ENCODE measurements at places on chromosomes 13 and 19.

DNA sequence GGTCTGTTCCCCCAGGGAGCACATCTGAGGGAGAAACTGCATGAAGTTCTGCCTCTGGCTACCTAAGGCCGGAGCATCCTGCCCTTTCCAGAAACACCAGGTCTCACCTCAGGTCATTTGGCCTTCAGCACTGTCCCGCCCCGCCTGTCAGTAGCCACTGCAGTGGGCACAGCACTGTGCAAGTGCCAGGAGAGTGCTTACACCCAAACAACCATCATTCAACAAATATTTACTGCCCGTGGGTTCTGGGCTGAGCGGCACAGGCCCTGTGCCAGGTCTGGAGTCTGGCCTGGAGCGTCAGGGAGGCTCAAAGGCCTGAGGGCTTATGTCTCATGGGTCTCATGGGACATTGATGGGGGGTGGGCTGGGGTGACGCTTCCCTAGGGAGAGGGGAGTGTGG is 2.8 kb downstream of the USF2 start:
- no peak for DNase-seq

- DNase-seq: no peak
Observed at GRCh38 chr13:30156270-30156669, 151.1 kb downstream of the KATNAL1 start.

DNA sequence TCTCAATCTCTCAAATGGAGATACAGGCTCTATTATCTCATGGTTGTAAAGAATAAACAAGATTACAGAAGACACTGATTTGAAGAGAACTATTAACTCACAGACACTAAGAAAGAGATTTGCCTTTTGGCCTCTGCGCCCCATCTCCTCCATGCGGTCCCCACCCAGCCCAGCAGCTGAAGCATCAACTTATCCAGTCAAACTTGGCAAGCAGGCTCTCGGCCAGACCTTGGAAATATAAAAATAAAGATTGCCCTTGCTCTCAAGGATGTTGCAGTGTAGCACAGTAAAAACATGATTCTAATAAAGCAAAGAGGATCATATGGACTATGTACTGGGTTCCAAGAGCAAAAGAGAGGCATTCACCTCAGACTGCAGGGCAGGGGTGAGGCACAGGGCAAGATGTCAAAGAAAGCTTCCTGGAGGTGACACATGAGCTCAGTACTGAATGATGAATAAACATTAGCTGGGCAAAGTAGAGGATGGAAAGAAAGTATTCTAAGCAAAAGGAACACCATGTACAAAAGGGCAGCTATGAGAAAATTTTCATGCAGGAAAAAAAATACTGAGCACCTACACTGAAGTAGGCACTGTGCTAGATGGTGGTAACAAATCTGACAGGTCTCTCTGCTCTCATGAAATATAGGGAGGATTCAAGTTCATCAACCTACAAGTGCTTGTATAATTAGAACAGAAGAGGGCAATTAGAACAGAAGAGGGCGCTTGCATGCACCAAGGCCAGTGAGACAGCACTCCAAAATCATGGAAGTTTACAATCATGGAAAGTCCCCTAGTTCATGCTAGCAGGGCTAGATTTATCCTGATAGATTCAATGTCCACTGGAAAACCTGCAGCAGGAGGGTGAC is 85.0 kb downstream of the SACS start:
- no peak for DNase-seq

DNA sequence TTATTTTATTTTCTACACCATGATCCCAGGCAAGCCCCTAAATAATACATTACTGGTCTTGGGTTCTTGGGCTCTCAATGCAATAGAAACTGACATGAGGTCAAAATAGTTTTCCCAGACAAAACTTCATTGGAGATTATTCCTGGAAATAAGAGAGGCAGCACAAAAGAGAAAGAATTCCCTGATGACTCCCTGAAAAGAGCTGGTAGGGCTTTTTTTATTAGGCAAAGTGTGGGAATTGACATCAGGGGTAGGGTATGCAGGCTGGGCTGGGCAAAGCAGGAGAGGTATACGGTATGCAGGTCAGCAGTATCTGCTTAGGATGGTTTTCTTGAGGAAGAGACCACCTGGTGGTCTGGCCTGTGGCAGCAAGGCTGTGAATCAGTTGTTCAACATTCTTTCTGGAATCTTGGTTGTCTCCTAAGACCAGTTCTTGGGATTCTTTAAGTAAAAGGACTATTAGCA is 9.3 kb upstream of the IGFL3 start:
- no peak for DNase-seq

DNA sequence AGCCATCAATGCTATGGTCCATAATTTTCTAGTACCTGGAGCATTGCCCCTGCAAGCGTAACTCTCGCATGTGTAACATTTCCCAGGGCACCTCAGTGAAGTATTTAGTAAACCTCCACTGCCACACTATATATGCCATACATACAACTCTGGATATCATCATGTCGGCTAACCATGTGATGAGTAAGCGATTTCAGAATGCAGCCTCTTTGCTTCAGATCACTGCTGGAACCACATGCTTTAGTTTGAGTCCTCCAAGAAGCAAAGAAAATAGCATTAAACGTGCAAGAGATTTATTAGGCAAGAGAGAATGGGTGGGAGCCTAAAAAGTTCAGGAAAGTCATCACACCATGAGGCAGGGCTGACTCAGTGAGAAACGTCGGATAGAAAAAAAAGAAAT is 635.6 kb upstream of the SLITRK5 start:
- DNase-seq: no peak

DNA sequence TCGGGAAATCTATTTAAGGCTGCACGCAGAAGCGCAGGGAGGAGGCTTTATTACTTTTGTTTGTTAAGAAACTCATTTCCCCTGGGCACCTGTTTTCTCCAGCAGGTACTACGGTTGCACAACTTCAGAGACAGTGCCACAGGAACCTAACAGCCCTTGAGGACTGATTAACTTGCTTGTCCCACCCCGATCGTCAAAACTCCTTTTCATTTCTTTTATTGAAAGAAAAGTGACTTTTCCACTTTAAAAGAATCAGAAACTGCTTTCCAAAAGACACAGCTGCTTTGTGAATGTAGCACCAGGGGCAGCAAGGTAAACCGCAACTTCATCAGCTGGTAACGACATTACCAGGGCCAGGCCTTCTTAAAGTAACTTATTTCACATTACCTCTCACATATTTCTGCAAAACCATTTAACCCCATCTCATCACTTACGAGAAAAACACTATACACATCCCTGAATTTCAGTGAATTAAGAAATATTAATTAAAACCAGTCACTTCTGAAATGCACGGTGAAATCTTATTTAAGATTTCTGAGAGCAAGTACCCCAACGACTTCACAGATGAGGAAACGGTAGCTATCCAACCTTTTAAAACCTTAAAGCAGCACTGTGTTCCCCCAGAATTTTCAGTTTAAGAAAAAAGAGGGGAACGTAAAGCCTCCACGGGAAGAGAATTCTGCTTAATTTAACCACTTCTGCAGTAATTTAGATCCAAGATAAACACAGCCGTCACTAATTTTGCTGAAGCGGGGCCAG is 1.4 kb downstream of the ANKRD10 start:
- DNase-seq: no peak

Measured in cerebellum (tissue), 4 donors.